ENCODE measurements at places on chromosomes 3 and 15.

DNA sequence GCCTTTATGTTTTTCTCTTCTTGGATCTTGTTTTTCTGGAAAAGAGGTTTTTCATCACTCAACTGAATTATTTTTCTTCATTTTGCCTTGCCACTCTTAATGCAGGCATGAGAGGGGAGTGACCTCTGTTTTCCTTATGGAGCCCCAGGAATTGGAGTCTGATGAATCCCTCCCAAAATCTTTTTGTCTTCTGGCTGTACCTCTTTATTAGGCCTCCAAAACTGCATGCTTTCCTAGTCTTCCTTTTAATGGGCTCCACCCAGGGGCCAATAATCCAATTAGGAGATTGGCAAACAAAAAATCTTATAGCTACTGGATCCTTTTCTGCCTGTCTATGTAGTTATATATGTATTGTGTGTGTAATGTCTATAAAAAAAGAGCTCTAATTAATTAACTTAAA, 192.4 kb upstream of the PEX5L start:
- DNase-seq: no peak

DNA sequence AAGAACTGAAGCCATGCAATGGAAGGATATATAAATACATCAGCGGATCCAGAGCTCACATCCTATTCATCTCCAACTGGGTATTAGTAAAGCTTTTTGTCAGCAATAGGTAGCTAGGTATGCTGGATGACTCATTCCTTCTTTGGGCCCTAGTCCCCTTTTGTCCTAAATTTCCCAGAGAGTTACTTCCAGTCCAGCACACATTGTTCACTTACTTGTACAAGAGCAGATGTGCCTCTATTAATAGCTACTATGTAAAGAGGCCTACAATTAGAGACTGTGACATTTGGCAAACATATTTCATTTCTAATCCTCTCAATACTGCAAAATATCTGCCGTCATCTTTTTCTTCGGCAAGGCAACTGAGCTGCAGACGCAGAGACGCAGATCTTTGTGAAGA, 1.7 kb upstream of the SLC4A7 start:
- no peak for DNase-seq

DNA sequence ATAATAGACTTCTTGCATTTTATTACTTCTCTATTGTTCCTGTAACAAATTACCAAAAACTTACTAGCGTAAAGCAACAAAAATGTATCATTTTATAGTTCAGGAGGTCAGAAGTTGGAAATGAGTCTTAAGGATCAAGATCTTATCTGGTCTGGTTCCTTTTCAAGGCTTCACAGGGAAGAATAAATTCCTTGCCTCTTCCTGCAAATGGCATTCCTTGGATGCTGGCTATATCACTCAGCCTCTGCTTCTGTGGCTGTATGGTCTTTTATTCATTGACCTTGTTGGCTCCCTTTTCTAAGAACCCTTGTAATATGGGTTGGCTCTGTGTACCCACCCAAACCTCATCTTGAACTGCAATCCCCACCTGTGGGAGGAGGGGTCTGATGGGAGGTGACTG, 478.4 kb upstream of the THBS1 start:
- no peak for DNase-seq

DNA sequence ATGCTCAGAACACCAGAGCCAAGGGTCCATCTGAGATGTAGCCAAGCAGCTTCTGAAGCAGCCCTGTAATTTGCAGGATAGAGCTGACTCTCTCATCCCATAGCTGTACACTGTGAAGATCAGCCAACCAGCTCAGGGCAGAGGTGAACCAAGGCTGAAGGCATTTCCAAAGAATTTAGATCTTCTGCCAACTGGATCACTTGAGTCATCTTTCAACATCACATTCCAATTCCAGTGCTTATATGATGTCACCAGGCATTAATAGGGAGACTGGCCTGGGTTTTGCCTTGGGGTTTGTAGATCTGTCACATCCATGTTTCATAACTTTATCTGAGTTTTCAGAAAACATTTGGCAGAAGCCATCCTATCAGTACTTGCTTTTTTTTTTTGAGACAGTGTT, 98.2 kb downstream of the NR2F2 start:
- no peak for DNase-seq

GRCh38 chr3:153595186-153595815, 433.3 kb downstream of the RAP2B start:
- DNase-seq: no peak

DNA sequence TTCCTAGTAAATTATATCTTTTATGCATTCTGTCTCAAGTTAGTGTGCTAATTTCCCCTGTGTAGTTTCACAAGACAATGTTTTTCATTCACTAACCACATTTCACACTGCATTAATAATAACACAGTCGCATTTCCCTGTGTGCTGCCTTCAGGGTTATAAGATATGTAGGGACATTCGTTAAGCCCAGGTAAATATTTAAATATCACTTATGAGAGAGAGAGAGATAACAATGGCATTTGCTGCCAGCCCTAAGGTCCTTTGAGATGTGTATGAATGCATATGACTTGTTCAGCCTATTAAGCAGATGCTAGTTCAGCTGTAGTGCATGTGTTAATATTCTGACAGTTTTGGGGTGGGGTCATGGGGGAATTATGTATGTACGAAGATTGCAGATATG, 876.7 kb downstream of the NAALADL2 start:
- no peak for DNase-seq

Measured in T-cell (primary cell).